HEK293T (cell line): ENCODE measurements at places on chromosomes 4 and X.

DNA sequence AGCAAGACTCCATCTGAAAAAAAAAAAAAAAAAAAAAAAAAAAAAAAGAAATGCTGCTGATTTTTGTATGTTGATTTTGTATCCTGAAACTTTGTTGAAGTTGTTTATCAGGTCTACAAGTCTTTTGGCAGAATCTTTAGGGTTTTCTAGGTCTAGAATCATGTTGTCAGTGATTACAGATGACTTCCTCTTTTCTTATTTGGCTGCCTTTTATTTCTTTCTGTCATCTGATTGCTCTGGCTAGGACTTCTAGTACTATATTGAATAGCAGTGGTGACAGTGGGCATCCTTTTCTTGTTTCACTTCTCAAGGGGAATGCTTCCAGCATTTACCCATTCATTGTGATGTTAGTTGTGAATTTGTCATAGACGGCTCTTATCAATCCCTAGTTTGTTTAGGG lies 334.4 kb downstream of the SPRY1 start:
- DNase-seq = no peak

DNA sequence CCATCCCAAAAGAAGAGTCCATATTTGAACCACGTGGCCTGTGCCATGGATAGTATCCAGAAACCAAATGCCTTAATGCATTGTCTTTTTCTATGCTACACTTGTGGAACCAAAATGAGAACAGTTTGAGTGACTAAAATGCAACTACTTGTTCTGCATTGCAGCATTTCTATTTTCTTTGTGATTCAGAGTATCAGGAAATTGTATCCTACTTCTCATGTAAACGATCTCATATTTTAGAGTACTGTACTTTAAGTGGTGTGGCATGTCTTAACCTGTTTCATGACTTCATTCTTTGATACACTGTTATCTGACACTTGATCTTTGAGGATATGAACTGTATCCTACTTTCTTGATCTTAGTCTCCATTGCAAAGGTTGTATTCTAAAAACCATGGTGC lies 167.2 kb upstream of the WDR1 start:
- no peak for DNase-seq

DNA sequence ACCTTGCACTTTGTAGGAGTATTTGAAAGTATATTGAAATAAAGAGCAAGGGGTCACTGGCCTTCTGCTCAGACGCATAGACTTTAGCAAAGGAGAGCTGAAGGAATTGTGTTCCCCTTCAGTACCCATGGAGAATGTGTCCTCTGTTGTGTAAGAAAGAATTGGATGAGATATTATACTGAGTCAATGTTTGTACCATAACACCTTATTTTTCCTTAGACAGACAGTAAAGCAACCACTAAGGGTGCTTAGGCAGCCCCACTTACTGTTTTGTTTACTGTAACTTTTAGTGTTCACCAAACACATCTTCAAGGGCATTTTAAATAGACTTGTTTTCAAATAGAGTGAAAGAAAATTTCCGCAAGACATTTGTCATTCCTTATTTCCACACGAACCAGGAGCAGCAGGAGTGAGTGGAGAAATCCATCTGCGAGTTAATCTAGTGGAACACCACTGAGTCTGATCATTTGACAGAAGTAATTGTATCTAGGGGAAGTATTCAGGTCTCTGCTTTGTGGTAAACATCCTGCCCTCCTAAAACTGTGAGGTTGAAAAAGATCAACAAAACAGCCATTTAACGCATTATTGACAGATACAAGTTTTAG lies 89.5 kb downstream of the SLIT2 start:
- no peak for DNase-seq

GRCh38 chrX:72095370-72095769 lies 36.3 kb downstream of the RTL5 start:
- DNase-seq = no peak
